ENCODE measurements at places on chromosomes 4 and X.

GRCh38 chrX:93259029-93259428, 414.3 kb downstream of the NAP1L3 start:
- no peak for DNase-seq

DNA sequence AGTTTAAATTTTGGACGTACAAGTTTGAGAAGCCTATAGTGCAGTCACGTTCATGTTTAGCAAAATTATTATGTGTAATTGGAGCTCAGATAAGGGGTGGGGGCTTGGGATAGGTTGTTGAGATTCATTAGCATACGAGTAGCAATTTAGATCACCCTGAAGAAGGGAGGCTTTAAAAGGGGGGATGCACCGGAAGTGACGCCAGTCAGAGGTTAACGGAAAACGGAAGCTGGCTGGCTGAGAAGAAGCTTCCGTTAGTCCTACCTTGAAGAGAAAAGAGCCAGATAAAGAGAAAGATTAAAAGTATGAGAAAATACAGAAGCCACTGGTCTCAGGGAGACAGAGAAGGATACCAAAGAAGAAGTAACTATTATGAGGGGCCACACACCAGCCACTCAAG, 1.1 kb upstream of the NXT2 start:
- no peak for DNase-seq

- no peak for DNase-seq
Observed at GRCh38 chrX:38692961-38693360, 108.3 kb upstream of the MID1IP1 start.

DNA sequence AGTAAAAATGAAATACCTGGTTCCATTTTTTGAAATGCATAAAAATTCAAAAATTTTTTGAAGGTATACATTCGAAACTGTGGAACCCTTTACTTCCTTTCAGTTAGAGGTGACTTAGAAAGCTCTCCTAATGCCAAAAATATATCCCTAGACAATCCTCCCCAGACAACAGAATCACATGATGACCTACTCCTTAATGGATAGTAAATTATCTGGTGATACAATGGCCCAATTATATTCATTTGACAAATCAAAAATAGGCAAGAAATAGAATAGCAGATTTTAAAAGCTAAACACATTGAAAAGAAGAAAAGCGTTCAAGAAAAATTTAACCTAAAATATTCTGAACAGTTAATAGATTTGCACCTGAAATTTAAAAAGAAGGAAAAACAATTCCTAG, 3.5 kb upstream of the UGT2A2 start:
- no peak for DNase-seq

DNA sequence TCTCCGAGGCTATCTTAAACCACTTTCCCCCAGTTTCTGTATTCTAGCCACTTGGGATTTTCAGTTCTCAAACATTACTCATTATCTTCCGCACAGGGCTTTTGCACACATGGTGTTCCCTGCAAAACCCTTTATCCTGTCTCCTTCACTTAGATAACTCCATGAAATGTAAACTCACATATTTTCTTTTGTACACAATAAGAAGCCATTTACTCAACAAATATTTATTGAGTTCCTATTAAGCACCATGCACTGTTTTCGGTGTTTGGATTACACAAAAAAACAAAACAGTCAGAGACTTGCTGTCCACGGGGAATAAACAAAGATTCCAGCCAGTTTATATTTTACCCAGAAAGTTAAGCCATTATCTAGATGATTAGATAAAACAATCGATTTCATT, 42.5 kb upstream of the UNC5C start:
- no peak for DNase-seq

- DNase-seq = no peak
Observed at GRCh38 chr4:16993956-16994840, 95.8 kb upstream of the LDB2 start.

GRCh38 chrX:46831765-46832327, 5.0 kb upstream of the RP2 start:
- DNase-seq = no peak

GRCh38 chr4:99894998-99895397, 771 bp upstream of the LAMTOR3 start:
- DNase-seq = no peak

Data from stimulated activated CD8-positive, alpha-beta memory T cell treated with anti-CD3 and anti-CD28 coated beads, Interleukin-4, amount 100 ng/mL, for 1 hour (primary cell).